ENCODE measurements at places on chromosomes 4 and X.
A peak's percentile ranks its signal among the peaks of the same experiment; 100 is the strongest.

- no peak for DNase-seq
These were observed 56.5 kb upstream of the PGM2 start for GRCh38 chr4:37770016-37770415.

GRCh38 chr4:139436122-139436521 is 17.8 kb upstream of the RAB33B start:
- DNase-seq, result no peak

DNA sequence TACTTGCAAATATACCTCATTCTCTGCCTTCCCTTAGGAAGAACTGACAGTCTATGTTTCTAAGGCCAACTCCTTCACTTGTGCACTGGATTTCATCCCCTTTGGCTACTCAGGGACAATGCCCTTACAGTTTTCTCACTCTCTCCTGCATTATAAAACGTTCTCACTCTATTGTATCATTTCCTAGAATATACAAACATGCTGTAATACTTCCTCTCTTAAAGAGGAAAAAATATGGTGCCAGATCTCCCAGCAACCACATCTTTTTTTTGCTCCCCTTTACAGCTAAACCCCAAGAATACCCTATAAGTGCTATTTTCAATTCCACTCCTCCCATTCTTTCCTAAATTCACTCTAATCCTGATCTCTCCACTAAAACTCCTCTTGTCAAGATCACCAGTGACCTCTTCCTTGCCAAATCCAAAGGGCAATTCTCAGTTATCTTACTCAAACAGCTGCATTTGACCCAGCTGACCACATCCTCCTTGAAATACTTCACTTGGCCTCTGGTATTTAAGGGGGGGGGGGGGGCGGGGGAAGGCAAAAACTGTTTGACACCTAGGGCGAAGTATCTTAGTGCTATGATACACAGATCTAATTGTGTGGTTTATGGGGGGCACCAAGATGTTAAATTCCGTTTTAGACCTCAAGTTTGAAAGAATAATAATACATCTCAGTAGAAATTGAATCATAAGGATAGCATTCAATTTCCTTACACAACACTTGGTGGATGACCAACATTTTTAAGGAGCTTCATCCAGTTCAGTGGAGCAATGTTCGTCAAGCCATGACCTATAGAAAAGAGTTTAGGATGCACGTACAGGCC is 1.6 kb downstream of the RCHY1 start:
- peak; percentile 39 for DNase-seq

DNA sequence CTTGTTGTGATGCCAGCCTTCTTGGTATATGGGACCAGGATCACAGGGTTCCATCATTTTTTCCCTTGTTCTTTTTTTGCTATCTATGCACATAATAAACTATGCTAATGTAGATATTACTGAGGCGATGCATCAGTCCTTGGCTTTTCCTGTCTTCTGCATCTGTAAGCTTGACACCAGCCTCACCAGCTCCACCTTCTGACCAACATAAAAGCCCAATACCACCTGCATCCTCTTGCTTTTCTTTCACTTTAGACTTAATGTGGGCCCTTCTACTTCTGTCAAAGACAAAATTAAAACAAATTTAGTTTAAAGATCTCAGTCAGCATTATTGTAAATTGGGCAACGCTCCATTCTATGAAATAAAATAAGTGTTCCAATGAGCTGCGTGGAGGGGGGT is 1718.8 kb upstream of the PCDH10 start:
- no peak for DNase-seq

- DNase-seq, result no peak
These were observed 127.3 kb downstream of the MAD2L1 start for GRCh38 chr4:119939071-119939995.

DNA sequence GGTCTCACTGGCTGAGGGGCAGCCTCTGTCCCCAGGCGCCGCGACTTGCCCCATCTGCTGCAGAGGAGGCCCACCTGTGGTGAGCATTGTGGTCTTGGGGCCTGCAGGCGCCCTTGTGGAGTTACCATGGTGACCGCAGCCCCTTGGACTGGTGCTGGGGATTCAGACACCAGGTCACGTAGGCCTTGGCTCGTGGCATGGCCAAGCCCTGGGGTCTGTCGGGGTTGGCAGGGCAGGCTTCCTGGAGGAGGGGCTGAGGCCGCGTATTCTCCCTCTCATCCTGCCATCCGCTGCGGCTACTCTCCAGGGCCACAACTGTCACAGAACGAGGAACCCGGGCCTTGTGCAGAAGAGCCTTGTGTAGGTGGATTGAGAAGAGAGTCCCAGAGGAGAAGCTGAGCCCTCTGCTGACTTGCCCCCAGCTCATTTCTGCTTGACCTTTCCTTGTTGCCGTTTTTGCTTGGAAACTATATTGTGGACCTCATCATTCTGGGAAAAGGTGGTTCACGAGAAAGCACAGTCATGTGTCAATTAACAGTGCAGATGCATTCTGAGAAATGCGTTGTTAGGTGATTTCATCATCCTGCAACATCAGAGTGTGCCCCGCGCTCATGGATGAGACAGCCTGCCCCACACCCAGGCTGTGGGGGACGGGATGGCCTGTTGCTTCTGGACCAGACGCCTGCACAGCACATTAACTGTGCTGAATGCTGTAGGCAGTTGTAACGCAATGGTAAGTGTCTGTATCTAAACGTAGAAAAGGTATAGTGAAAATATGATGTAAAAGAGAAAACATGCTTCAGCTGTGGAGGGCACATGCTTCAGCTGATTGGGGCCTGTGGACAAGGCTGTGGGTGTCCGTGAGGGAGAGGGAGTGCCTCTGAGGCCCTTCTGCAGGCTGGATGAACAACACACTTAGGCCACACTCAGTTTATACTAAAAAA is 38.5 kb downstream of the TRMT44 start:
- DNase-seq, result no peak

DNA sequence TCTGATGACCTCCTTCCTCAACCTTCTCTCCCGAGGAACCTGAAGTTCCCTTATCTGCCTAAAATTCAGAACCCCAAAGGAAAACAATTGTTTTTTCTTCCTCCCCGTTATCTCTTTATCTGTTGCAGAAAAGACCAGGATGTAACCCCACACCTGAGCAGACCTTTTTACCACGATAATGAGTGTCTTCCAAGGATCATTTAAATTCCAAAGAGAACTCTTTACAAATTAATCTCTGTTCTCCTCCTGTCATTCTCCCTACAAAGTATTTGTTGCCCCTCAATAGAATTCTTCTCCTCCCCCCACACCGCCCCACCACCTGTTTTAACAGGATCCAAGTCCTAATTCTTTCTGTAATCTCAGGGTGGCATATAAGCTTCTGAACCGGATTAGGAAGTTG is 78.5 kb upstream of the NLGN4X start:
- no peak for DNase-seq

DNA sequence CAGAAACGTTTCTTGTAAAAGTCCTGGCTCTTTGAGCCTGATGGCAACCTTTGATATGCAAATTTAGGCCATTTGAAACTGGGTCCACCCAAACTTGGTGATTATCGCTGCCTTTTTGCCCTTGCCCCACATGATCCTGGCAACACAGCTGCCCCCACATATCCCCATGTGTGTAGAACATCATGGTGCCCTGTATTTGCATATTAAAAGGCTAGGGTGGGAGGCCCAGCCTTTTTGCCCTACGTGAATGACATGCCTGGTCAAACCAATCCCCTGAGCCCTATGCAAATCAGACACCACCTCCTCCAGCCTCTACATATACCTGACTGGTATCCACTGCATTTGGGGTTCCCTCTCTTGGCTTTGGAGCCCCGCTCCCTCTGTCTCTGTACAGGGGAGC is 202.4 kb downstream of the MAB21L2 start:
- no peak for DNase-seq

- DNase-seq, result no peak
These were observed 123.9 kb downstream of the TBCK start for GRCh38 chr4:106192131-106192530.

- DNase-seq, result no peak
These were observed at the start of gene SLC26A1 for GRCh38 chr4:993111-994029. Gene SLC26A1 (minus strand): TSS chr4:993404. CDS start chr4:991703, 1,701 bp downstream.

GRCh38 chrX:115713460-115713859 is 152.5 kb downstream of the PLS3 start:
- no peak for DNase-seq

- no peak for DNase-seq
These were observed 3.4 kb upstream of the MAN2B2 start for GRCh38 chr4:6571608-6572007.

DNA sequence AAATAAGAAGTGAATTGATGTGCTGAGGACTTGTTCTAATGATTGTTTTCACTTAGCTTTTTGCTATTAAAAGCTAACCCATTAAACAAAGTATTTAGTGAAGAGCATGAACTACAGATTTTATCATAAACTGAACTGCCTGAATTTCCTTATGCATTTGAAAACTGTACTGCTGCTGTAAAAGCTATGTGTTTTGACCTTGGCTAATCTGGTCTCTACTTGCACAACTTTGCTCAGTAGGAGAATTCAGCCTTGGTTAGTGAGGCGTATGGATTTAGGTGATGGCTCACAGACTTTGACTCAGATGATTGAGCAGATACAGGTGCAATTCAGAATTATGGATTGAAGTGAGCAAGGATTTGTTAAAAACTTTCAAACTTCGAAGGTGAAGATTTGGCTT is 38.7 kb upstream of the FAT1 start:
- no peak for DNase-seq

GRCh38 chr4:74531963-74532794 is 87.2 kb downstream of the AREG start:
- DNase-seq, result peak; percentile 51

DNA sequence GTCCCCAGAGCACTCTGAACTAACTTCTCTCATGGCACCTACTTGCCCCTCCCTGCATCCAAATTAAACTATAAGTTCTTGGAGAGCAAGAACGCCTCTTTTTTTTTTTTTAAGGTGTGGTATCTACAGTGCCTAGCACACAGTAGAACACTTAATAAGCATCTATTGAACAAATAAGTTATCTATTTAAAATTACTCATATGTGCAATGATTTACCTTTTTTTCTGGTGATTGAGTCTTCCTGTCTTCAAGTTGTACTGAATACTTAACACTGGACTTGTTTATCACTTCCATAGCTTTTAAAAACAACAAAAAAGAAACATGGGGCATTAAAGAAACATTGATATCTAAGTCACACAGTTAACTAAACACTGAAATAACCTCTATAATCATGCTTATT is 29.1 kb downstream of the HAUS3 start:
- no peak for DNase-seq

DNA sequence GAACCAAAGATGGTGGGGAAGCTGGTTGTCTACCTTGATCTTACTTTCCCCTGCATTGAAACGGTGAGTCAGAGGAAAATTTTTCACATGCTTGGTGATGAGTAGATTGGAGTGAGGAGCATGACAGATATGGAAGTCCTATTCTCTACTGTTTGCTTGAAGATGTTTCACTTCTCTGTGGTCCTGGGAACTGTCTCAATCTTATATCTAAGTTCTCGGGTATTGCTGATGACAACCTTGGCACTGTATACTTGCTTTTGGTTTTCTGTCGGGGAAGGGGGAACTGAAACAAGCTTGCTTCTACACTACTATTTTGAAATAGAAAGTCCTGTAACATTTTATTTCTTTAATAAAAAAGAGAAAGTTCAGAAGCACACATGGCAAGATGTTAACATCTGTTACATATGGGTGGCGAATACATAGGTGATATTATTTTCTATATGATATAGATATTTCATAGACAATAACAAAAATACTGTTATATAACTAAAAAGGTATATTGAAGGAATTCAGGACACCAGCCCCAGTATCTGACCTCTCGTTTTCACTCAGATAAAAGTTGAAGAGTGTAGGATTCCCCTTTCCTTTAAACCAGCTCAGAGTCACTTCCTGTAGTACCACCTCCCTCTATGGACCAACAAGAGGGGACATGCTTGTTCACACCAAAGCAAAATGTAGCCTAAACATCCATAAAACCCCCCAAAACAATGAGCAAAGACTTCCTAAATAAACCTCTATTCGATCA is 88.8 kb downstream of the FMR1NB start:
- DNase-seq, result peak; percentile 36
